ENCODE measurements at places on chromosomes 5 and 9.

DNA sequence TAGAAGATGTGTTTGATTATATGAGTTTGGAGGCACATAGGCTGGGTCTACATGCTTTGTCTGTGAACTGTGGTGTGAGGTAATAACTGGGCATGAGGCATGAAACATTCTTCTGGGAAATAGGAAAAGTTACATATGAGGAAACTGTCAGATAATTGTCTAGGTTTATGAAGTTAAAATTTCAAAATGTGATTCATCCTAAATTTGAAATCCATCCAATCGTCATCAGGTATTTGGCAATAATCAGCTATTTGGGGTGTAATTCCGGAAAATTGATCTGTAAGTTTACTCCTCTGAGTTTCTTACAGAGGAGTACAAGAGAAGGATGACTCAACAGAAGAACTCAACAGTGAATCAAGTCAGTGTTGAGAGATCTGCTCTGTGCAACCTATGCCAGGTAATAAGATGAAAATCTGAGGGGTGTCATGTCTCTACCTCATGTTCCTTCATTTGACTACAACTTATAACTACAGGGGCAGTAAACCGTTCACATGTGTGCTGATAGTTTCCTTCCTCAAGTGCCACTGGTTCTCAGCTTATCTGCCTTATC is 1171.6 kb upstream of the CDH18 start:
- DNase-seq: no peak

GRCh38 chr5:173798127-173798810 is 89.9 kb upstream of the CPEB4 start:
- DNase-seq: no peak

GRCh38 chr5:81303563-81303962 is 2.2 kb downstream of the ZCCHC9 start:
- DNase-seq: no peak

DNA sequence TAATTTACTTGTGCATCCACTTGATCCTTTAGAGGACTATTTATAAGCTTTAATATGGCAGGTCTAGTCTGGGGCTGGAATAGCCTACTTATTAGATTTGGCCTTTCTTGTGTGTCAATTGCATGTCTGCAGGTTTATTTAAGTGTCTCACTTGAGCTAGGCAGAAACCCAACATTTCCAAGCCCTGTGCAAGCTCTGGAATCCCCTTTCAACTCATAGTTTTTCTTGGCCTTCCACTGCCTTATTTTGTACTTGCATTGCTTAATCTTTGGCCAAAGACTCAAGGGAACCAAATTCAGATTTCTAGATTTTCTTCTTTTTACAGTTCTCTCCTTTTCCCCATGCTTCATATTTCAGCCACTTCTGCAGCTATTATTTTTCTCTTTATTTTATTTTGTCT is 102.4 kb upstream of the RFX3 start:
- no peak for DNase-seq

DNA sequence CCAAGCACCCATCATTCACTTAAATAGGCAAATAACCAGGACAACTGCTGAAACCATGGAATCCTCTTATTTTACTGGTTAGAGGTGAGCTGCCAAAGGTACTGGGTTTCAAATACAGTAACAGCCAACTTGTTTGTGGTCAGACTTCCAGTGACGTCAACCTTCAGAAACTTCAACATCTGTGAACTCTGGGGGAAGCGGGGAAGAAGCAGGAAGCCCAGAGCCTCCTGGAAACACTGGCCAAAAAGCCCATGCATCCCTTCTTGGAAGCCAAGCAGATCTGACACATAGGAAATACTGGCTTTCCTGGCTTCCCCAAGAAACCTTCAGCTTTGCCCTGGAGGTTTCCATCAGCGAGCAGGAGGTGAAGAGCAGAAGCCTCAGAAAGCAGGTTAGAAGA is 4.9 kb upstream of the FRRS1L start:
- no peak for DNase-seq

GRCh38 chr5:73288803-73289720 is 116.1 kb downstream of the TMEM174 start:
- DNase-seq: no peak

DNA sequence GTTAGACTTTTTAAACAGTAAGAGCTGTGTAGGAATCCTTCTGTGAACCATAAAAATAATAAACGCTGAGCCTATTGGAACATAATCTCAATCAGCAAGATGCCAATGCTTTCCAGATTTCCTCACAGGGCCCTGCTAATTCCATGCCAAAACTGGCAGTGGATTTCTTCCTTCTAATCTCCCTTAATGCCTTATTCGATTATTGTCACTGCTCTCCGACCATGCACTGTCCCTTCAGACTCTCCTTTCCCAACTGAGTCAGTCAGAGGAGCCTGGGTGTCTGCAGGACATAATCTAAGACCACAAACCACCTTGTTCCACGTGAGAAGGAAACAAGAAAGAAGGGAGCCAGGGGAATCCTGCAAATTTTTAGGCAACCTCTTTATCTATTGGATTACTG is at the start of gene GABRA6:
TSS of gene GABRA6 (plus strand) at position 261 of the 400 bp plus-strand sequence. CDS start 269 bp downstream, outside the sequence.
- DNase-seq: no peak

- DNase-seq: no peak
Observed at GRCh38 chr5:98794414-98795080, 21.1 kb downstream of the RGMB start.

DNA sequence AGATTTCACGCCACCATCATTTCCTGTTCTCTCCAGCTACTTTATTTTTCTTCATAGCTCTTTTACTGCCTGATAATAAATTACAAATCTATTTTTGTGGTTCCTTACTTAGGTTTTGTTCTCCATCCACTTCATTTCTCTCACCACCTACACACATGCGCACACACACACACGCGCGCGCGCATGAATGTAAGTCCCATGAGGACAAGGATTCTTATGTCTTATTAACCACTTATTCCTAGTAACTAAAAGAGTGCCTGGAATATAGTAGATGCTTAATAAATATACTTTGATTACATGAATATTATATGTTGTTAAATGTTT is 116.5 kb downstream of the TRPM6 start:
- no peak for DNase-seq

DNA sequence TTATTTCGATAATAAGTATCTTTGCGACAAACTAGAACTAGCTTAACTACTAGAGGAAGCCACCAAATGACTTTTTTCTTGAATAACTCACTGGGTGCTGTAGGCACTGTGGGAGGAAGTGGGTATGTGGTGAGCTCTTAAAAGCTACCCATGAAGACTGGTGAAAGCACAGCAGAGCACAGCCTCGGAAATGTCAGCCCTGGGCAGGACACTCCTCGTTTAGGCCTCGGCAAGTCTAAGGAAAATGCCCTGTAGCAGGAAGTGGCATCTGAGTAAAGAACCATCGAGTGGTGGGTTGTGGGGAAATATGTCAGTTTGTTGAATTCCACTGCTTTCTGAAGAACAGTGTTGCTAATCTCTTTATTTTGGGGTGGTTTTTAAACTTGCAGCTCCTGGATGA is 44.0 kb upstream of the NCS1 start:
- no peak for DNase-seq

- no peak for DNase-seq
Observed at GRCh38 chr5:149529463-149529862, 21.8 kb downstream of the CSNK1A1 start.

- no peak for DNase-seq
Observed at GRCh38 chr9:98911042-98911441, 32.7 kb upstream of the COL15A1 start.

DNA sequence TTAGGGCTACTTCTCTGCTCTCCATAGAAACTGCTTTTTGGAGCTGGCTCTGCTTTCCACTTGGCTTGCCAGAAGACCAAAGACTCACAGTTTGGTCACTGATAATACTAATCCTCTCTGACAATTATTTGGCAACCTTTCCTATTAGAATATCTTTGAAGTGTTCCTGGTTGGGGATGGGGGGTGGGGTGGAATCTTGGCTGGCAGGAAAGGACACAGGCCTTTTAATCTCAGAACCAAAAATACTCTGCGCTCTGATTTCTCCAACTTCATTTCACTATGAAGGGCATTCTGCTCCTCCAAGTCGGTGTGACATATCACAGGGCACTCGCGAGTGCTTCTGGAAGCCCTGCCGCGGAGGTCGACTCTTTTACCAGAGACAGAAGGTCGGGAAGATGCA is 1329.0 kb upstream of the WWC1 start:
- no peak for DNase-seq

DNA sequence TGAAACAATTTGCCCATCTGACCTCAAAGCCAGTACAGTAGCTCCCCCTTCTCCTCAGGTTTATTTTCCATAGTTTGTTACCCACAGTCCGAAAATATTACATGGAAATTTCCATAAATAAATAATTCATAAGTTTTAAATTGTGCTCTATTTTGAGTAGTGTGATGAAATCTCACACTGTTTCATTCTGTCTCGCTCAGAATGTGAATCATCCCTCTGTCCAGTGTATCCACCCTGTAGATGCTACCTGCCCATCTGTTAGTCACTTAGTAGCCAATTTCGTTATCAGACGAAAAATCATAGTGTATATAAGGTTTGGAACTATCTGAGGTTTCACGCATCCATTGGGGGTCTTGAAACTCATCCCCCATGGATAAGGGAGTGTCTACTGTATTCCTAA is 100.7 kb upstream of the IL7R start:
- no peak for DNase-seq

DNA sequence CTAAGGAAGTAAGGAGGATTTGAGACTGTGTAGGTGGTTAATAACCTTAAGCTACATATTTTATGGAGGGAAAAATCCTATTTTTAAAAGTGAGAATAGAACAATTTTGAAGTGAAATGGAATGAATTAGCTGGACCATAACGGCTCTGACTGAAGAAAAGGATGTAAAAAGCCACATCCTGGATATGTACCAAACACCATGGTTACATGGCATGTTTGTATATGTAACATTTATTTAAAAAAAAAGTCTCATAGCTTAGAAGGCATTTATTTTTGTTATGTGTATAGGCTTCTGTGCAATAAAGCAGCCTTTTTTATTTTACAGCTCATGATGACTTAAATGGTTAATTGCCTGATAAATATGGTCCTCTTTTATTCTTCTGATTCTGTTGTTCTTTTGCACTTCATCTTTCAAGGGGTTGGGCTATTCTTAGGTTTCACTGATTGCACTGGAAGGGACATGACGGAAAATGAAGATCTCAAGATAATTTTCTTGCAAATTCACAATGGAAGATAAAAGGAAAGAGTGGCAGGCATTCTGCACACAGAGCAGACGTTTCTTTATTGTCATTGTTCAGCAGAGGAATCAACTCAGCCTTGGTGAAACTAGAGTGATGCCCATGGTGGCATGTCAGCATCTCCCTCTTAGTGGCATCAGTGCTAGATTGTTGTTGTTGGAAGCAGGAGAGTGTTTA is 63.1 kb downstream of the DOCK8 start:
- DNase-seq: no peak

GRCh38 chr5:178477802-178478201 is 112.4 kb downstream of the COL23A1 start:
- DNase-seq: no peak

- no peak for DNase-seq
Observed at GRCh38 chr5:53025487-53025886, 36.3 kb downstream of the ITGA2 start.
